ENCODE measurements at places on chromosomes 7 and 10.

GRCh38 chr7:24741679-24742505 lies 15.4 kb downstream of the GSDME start:
- DNase-seq = no peak

GRCh38 chr10:69421611-69422308 lies 5.0 kb upstream of the TACR2 start:
- DNase-seq = no peak

- no peak for DNase-seq
Observed at GRCh38 chr10:78867555-78867939, 201.2 kb upstream of the ZMIZ1 start.

GRCh38 chr7:28782362-28782761 lies 175.8 kb downstream of the TRIL start:
- DNase-seq = no peak

GRCh38 chr10:121988361-121989324 lies at the start of gene TACC2:
Gene TACC2 (plus strand): TSS chr10:121989163. CDS start chr10:122021982, 32,819 bp downstream.
- no peak for DNase-seq

- DNase-seq = peak; percentile 55
Observed at GRCh38 chr7:82164813-82165212, 278.8 kb downstream of the CACNA2D1 start.

DNA sequence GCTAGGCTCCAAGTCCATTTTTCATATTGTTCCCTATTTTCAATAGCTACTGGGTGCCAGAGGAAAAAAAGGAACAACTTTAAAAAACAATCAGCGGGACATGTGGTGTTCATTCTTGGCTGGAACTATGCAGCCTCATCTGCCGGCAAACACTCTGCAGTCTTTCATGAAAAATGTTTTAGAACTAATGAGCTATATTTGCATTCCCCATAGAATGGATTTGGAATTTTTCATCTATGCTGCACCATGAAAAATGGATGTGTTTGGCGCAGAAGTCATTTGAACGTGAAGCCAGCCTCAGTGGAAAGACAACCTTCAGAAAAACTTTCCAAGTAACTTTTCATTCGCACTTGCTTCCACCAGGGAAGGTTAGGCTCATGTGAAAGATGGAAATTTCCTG lies 270.5 kb downstream of the SKAP2 start:
- no peak for DNase-seq

DNA sequence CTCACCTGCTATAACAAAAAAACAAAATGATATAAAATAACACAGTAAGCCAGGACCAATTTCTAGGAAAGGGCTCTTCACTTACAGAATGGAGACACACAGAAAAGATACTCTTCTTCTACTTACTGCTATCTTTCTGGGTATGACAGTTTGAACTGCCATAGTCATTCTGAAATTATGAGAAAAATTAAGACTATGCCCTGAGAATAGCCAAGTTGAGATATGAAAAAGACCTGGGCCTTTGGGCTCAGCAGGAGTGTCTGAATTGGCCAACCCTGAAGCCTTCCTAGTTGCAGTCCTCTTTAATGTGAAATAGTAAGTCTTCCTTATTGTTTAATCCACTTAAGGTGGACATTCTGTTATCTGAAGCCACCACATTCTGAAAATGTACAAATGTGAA lies 519.5 kb downstream of the GRID1 start:
- DNase-seq = no peak

GRCh38 chr7:16412274-16413254 lies 8.8 kb downstream of the CRPPA start:
- no peak for DNase-seq

- no peak for DNase-seq
Observed at GRCh38 chr10:19111501-19112267, 63.1 kb downstream of the MALRD1 start.

GRCh38 chr7:97499204-97499603 lies 232.7 kb upstream of the TAC1 start:
- DNase-seq = peak; percentile 5
